ENCODE measurements at places on chromosomes 2 and 18.

DNA sequence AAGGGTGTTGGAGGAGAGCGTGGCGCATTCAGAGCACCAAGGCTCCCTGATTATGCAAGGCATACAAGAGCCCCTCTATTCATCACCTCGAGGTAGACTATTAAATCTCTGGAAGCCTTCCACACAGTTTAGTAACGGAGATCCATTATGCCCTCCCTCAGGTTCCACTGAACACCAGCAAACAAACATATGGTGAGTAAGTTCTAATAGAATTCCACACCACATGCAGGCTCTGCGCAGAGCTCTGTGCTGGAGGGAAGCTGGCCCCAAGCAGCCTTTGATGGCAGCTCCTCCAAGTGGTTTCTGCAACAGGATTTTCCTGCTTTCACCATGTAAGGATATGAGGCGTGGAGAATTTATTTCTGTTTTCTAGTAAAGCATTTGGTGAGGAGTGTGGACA lies 238.6 kb downstream of the C1D start:
- no peak for DNase-seq

DNA sequence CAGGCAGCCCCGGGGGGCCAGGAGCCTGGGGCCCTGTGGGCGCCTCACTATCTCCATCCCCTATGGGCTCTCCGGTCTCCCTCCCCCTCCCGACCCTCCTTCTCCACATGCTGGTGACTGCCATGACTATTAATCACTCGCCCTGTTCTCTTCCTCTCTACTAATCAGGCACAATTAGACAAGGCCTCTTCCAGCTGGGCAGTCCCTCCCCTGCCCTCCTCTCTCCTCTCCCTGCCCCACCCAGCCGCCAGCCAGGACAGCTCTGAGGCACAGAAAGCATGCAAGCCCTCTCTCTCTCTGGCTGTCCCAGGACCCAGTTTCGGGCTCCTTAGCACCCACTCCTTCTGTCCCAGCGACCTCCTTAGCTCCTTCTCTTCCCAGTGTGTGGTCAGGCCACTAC lies 5.8 kb downstream of the ASIC4 start:
- DNase-seq: peak; percentile 46

GRCh38 chr2:125397535-125398251 lies 1258.3 kb upstream of the GYPC start:
- DNase-seq: no peak

GRCh38 chr2:172693037-172693436 lies 42.6 kb upstream of the RAPGEF4 start:
- DNase-seq: no peak

DNA sequence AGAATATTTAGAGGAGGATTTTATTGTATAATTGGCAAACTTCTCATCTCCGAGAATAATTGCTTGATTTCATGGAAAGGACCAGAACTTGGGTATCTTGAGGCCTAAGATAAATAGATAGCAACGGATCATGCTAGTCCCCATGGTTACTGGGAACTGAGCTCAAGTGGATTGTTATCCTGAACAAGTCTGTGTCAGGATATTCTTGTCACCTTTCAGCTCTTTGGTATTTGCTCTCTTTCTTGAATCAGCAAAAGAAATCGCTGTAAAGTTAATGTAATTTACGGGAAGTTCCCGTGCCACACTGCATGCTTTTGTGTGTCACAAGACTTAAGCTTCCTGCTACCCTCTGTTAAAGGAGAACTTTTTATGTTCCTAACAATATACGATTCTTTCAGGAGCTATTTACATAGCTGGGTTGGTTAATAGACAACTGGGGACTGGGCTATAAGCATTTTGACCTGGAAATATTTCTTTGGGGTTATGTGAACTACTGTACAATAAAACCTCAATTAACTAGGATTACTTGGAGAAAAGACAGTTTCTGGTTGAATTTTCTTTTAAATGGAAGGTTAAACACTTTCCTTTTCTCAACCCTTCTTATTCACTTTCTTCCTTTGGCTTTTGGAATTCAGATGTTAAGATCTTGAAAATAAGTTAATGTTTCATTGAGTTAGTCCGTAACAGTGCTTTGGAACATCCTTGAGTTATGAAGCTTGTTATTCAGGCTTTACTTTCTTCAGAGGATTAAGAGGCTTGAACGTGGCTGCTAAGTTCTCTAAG lies 151.2 kb downstream of the FMNL2 start:
- no peak for DNase-seq

- no peak for DNase-seq
Observed at GRCh38 chr2:27573452-27573851, 9.4 kb upstream of the ZNF512 start.

DNA sequence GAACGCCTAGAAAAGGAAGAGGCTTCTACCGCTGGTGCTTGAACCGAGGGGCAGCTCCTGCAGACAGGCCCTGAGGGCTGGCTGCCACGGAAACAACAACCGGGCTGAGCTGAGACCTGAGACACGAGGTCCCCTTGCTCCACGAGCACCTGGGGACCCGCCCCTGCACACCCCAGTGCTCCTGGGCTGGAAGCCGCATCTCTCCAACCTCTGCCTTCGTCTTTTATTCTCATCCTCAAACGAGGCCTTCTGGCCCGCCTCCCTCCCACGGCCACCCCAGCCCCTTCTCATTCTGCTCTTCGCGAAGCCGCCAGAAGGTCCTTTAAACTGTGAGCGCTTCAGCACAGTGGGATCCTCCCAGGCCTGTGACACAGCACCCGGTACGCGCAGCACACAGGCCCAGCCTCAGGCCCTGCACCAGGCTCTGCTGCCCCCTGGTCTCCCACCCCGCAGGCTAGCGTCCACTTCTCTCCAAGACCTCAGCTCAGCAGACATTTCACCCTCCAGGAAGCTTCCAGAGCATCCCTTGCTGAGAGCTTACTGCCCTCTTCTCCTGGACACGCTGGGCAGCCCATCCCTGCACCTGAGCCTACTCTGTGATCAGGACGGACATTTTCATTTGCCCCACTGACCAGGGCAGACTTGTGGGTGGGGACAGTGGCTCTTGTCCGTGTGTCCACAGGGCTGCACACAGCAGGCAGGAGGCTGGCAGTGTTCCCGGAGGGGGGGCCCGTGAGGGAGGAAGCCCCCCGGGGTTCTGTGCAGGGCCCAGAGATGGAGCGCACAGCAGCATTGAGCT lies 149.7 kb downstream of the PXDN start:
- no peak for DNase-seq

DNA sequence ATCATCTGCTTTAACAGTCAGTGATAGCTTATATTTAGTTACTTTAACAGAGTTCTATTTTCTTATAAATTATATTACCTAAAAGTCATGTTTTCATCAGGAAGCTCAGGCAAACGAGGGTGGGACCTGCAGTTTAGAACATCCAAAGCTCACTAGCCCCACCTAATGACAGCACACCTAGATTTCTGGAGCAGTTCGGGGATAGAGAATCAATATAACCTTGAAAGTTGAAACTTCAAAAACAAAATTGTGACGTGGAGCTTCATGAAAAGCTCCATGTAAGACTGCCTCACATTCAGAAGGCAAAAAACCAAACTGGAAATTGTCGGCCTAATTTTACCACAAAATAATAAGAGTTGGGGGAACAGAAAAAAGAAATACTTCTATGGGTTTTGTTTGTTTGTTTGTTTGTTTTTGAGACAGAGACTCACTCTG lies 185.9 kb upstream of the CCDC150 start:
- peak; percentile 7 for DNase-seq

GRCh38 chr2:30981510-30981909 lies 156.7 kb downstream of the GALNT14 start:
- DNase-seq: no peak

- DNase-seq: no peak
Observed at GRCh38 chr18:392928-393573, 107.5 kb downstream of the COLEC12 start.

- no peak for DNase-seq
Observed at GRCh38 chr2:170878066-170878465, 51.0 kb upstream of the GORASP2 start.

DNA sequence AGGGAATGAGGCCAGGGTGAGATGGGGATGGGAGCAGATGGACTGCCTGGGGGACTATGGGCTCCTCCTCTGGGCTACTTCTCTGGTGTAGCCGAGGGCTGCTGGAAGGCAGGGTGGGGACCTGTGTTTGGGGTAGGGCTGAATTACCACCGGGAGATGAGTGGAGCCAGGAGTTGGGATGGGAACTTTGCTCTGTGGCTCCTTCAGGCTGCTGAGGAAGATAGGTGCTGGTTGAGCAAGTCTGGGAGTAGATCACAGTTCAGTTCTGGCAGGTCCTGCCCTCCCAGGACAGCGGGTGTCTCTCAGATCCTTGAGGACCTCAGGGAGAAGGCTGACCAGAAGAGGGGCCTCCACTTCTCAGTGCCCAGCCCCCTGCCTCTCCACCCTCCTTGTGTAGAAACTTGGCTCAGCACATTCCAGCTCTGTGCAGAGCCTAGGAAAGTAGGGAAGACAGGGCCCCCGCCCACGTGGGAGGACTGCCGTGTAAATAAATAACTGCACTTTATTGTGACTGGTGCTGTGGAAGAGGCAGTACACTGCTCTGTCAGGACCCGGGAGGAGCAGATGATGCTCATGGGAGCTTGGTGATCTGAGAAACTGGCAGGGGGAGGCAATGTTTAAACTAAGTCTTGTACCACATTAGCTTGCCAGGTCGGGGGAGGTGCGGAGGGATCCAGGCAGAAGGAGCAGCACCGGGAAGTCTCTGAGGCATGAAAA lies 15.3 kb downstream of the TET3 start:
- no peak for DNase-seq
